ENCODE measurements at places on chromosomes 16 and 17.

GRCh38 chr16:80580109-80580832 lies 39.5 kb downstream of the DYNLRB2 start:
- DNase-seq = no peak

GRCh38 chr16:84449156-84450140 lies 55.0 kb downstream of the MEAK7 start:
- peak; percentile 67 for DNase-seq

DNA sequence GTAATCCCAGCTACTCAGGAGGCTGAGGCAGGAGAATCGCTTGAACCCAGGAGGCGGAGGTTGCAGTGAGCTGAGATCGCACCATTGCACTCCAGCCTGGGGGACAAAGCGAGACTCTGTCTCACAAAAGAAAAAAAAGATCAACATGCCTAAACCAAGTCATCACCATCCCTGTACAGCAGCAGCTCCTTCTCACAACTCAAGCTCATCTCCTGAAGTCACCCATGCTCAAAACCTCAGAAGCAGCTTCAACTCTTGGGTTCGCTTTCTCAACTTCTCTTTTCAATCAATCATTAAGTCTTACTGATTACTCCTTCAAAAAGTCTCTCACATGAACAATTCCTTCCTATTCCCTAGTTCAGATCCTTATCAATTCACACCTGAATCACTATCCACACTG lies 31.3 kb downstream of the PHLPP2 start:
- no peak for DNase-seq

GRCh38 chr16:87298857-87299465 lies 18.2 kb downstream of the C16orf95 start:
- no peak for DNase-seq

DNA sequence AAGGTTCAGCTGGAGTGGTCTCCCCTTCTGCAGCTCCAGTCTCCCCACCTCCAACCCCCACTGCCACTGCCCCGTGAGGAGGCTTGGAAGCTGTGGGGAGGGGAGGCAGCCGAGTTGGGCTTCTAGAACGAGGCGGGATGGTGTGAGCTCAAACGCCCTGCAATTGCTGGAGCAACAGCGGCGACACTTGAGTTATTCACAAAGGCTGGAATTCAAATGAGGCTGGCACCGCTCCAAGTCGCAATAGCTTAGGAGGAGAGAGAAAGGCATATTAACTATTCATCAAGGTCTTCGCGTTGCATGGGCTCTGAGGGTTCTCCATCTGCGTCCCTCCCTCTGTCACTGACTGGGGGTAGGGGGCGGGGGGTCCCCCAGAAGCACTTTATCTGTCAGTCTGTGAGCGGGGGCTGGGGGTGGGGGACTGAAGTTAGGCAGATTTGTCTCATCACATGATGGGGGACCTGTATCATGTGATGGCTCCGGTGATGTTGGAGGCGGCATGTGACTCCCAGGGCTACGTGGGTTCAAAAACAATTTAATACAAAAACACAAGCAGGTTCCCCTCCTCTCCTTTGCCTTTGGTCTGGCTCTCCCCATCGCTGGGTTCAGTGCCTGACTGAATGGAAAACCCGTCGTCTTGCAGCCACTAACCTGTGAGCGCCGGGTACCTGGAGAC lies 70.5 kb downstream of the RBBP6 start:
- DNase-seq = peak; percentile 63

- DNase-seq = no peak
These were observed 28.4 kb upstream of the ZNF423 start for GRCh38 chr16:49884033-49885015.

GRCh38 chr17:65156185-65156834 lies 19.1 kb downstream of the RGS9 start:
- no peak for DNase-seq

- no peak for DNase-seq
These were observed 45.4 kb downstream of the WSB1 start for GRCh38 chr17:27339198-27339835.

DNA sequence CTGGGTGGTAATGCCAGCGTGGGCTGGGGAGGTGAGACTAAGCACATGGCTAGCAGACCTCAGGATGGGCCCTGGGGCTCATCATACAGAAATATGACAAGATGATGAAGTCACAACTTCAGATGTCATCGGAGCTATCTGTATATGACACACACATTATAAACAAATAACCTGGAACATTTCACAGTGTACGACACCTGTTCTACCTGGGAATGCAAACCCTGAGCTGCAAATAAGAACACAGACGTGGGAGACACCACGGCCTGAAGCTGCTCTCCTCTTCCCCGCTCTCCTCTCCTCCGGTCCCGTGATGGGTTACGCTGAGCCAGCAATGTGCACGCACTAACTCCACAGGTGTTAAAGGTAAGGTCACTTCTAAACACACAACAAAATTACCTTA lies 4.9 kb downstream of the PLD6 start:
- DNase-seq = no peak

GRCh38 chr17:36632916-36633771 lies 31.8 kb downstream of the MRM1 start:
- no peak for DNase-seq

DNA sequence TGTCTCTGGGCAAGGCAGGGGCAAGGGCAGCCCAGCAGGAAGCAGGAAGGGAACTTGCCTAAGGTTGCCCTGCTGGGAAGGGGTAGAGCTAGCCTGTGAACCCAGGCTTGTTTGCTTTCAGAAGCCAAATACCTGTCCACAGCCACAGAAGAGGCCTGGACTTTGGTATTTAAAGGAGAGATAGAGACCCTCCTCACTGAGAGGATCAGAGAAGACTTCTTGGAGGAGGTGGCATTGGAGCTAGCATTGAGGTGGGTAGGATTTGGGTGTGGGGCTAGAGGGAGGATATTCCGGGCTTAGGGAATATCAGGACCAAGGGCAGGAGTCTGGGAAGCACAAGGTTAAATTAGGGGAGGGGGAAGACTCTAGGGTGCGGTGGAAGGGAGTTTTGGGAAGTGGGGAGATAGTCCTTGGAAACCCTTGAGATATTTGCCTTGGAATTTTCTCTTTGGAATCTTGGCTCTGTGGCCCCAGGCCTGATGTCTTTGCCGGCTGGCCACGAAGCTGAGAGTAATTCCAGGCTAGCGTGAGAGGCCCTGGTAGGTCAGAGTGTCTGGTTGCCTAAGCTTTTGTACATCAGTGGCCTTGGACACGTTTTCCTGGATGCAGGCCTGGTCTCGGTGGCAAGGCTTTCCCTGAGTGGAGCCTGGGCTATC lies 13.1 kb upstream of the ETV4 start:
- no peak for DNase-seq

DNA sequence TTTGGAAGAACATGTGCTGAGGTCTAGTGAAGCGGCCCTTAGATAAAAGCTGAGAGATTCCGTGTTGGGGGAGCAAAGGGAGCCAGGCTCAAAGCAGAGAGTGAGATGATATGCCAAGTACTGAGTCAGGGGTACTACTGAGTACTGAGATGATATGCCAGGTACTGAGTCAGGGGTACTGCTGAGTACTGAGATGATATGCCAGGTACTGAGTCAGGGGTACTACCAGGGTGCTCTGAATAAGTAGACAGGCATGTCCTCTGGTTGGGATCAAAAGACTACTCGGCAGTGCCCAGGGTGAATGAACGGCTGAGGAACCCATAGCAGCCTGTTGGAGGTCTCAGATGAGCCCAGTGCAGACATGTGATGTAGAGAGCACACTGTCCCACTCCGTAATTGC lies 239.0 kb downstream of the SOX9 start:
- DNase-seq = no peak

GRCh38 chr17:30956764-30957374 lies 14.0 kb upstream of the RNF135 start:
- no peak for DNase-seq

- DNase-seq = no peak
These were observed 154.0 kb upstream of the HSBP1 start for GRCh38 chr16:83653785-83654184.

- DNase-seq = no peak
These were observed 24.9 kb downstream of the CDC42EP4 start for GRCh38 chr17:73286863-73287296.

DNA sequence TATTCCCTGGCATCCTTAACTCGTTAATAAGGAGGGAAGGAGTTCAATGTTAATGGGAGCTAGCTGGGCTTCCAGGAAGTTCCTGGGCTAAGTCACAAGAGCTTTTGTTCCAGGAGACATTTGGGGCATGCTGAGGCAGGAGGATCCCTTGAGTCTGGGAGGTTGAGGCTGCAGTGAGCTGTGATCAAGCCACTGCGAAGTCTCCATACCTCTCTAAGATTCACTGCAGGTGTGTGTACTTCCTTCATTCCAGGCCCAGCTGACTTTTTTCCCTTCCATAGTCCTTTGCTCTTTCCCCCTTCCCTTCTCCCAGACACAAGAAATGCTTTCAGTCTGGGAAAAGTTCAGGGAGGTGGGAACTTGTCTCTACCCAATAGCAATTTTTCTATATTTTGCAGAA lies 489.8 kb downstream of the NPIPA7 start:
- no peak for DNase-seq

GRCh38 chr17:2071455-2072281 lies 16.8 kb downstream of the HIC1 start:
- DNase-seq = no peak

DNA sequence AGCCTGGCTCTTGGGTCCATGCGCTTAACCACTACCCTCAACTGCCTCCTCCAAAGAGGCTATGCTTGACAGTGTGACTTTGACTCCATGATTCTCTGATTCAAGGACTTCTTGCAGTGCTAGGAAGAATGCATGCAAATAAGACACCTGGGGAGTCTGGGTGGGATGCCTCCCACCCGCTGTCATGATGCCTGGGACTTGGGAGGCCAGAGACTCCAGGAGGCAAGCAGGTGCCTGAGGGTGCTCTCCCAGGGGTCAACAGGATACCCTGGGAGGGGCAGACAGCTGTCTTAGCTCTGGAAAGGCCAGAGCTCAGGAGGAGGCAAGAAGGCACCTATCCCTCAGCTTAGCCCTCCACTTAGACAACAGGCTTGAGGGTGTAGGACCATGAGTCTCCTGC lies 38.4 kb downstream of the SRCIN1 start:
- no peak for DNase-seq

GRCh38 chr16:59597269-59597668 lies 863.2 kb upstream of the GOT2 start:
- DNase-seq = no peak

GRCh38 chr17:61595418-61596186 lies 4.6 kb upstream of the NACA2 start:
- no peak for DNase-seq

GRCh38 chr17:33970279-33970678 lies 284.8 kb upstream of the CCL2 start:
- no peak for DNase-seq

DNA sequence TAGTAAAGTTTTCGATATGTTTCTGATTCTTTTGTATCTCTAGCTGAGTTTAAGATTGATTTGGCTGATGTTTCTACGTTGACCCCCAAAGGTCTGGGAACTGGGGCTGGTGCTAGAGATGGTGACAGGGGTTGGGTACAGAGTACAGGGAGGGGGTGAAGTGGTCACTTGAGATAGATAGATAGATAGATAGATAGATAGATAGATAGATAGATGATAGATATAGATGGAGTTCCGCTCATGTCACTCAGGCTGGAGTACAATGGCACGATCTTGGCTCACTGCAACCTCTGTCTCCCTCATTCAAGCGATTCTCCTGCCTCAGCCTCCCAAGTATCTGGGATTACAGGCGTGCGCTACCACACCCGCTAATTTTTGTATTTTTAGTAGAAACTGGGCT lies 1.8 kb upstream of the FBRS start:
- DNase-seq = no peak

DNA sequence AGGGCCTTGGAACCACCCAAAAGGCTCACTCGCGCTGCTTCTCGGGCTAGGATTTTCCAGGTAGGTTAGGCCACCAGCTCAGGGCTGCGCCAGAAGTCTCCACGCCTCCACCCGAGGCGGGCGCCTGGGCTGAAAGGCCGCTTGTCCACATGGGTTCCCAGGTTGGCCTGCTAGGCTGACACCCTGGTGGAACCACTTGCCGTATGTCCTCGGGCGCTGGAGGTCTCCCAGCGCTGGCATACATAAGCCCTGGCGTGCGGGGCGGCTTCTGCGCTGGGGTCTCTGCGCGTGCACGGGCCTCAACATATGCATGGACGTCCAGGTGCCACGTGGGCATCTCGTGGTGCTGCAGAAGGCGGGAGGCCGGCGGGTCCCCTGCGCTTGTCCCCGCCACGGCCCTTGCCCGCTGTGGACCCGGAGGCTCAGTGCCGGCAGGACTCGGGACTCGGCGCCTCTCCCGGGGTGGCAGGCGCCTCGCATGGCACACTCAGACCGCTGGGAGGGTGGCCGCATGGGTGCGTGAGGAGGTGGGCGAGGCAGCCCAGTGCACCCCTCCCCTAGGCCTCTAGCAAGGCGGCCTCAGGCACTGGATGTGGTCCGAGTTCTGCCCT lies 47.2 kb upstream of the ZNF629 start:
- no peak for DNase-seq

DNA sequence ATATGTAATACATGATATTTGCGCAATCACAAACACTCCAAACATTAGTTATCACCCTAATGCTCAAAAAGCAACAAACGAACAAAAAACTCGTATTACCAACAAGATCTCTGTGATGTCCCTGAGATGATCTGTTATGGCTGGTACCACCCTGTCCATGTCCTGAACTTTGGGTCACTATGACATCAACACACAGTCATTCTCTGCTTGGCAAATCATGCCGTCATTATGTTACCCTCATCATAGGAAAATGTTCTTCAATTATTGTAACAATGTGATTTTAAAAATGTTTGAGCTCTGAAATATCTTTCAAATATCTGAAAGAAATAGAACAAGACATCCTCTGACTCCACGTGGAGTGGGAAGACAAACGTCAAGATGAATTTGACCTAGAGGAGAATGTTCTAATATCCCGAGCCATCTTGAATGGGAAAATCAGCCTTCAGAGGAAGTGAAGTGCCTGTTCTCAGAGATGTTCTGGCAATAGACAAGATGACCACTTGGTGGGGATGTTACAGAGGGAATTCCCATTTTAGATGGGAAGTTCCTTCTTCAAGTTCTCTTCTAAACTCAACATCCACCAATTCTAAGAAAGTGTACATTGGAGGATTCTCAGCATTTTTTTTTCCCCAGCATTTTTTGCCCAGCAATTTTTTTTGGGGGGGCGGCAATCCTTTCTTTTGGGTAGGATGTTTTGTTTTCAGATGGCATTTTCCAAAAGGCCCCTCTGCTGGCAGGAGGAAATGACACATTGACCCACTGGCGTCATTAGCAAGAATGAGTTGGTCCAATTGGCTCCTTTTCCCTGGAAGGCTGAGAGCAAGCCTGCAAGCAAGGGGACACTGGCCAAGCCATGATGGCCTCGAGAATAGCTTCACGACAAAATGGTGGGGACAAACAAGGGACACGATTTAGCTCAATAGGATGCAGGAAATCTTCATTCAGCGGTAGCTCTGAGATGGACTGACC lies 3.7 kb upstream of the HSD17B2 start:
- no peak for DNase-seq

- DNase-seq = no peak
These were observed 999.2 kb upstream of the GOT2 start for GRCh38 chr16:59733321-59733720.

GRCh38 chr16:68792465-68793324 lies 50.6 kb upstream of the TANGO6 start:
- no peak for DNase-seq

- DNase-seq = no peak
These were observed 91.0 kb downstream of the RTN4RL1 start for GRCh38 chr17:1933875-1934715.

- DNase-seq = no peak
These were observed 619 bp downstream of the NAT9 start for GRCh38 chr17:74775409-74776043.

Data from suprapubic skin (tissue), 4 donors.